ENCODE measurements at places on chromosomes 6 and 20.

- no peak for DNase-seq
These were observed 1.2 kb downstream of the TBX18 start for GRCh38 chr6:84763003-84763885.

DNA sequence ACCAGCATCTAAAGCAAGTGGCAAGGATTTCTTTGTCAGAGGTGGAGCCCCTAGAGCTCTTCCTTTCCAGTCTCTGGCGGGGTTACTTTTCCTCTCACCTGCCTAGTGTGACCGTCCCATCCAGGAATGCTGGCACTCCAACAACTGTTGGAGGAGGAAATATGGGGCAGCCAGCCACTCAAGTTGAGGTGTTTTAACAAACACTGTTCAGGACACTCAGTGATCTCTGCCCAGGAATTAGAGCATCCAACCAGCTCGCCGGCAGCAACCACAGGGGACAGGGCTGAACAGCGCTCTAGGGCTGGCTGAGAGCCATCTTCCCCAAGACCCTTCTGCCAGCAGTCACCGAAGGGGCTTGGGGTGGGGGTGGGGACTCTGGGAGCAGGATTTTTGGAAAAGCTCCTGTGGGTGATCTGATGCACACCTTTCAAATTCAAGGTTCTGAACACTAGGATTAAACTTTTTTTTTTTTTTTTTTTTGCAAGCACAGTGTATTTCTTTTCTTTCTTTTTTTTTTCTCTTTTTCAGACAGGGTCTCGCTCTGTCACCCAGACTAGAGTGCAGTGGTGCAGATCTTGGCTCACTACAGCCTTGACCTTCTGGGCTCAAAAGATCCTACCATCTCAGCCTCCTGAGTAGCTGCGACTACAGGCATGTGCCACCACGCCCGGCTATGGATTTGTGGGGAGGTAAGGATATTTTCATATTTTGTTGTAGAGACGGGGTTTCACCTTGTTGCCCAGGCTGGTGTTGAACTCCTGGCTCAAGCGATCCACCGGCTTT is 28.4 kb upstream of the KCNK16 start:
- no peak for DNase-seq

GRCh38 chr20:34493646-34494045 is 22.6 kb upstream of the DYNLRB1 start:
- DNase-seq, result no peak

GRCh38 chr20:47031004-47031403 is 136.4 kb downstream of the EYA2 start:
- no peak for DNase-seq

DNA sequence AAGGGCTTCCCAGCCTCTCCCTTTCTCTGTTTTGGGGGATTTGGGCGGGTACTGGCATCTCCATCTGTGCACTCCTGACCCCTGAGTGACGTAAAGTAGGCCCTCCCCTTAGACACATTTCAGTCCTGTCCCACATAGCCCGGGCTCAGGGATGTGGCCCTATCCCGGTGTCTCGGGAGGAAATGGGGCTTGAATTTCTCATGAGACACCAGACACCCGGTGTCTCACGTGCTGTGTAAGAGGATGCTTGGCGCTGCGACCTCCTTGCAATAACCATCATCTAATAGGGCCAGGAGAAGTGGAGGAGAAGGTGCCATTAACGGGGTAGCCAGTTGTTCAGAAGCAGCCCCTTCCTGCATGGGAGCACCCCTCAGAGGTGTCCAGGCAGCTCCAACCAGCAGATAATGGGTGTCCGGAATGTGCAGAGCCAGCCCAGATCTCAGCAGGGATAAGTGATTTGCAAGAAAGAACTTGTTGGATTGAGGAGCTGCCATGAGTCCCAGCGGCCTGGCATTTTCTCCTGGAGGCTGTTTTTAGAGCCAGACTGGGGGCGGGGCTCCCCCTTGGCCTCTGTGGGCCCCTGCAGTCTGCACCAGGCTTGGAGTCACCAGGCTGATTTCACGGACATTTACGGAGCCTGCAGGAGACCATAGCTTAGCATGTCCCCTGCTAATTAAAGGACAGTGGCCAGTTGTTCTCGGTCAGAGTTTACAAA is 372.0 kb downstream of the PREX1 start:
- no peak for DNase-seq

All from NT2/D1 (cell line).